ENCODE measurements at places on chromosomes 12 and 14. TPM values are rescaled to one million over a fixed set of nuclear protein-coding genes. Genes with fewer than 3 reads are reported as not detected.

The EPYC gene
- total RNA-seq: not detected

The MAPK1IP1L gene
- 39.3 TPM for total RNA-seq

The FOXN4 gene
- not detected for total RNA-seq

The MSI1 gene
- total RNA-seq: 3.7 TPM

The TM9SF1 gene
- 37.3 TPM for total RNA-seq

The SPIC gene
- total RNA-seq: not detected

The SERPINA5 gene
- total RNA-seq: 3.7 TPM

The GDF3 gene
- not detected for total RNA-seq

The ACSS3 gene
- total RNA-seq: 29.5 TPM

The BEGAIN gene
- total RNA-seq: 3.4 TPM

The TSPAN9 gene
- total RNA-seq: 32.2 TPM

The POP5 gene
- total RNA-seq: 35.6 TPM

The SAMD15 gene
- not detected for total RNA-seq

GRCh38 chr14:49879646-49880204, 13.2 kb upstream of the ARF6 start:
- no peaks in the 10 kb centered on the region for H3K27me3 ChIP-seq

GRCh38 chr12:92027701-92028440, 117.8 kb downstream of the BTG1 start:
- H3K4me1 ChIP-seq: peaks cover 30% of the 10 kb centered on the region
- no peak overlapping the region for H3K4me3 ChIP-seq
- peak overlapping the region; percentile 24 for H3K27ac ChIP-seq
- DNase-seq: no peak

- no peak for DNase-seq
- H3K4me1 ChIP-seq: no peaks in the 10 kb centered on the region
- no peak overlapping the region for H3K27ac ChIP-seq
- no peak overlapping the region for H3K4me3 ChIP-seq
Measured at GRCh38 chr12:132651444-132652100, 33.0 kb downstream of the P2RX2 start.

GRCh38 chr14:42123526-42123925, 516.9 kb downstream of the LRFN5 start:
- no peak for DNase-seq
- H3K4me1 ChIP-seq: no peaks in the 10 kb centered on the region
- H3K4me3 ChIP-seq: no peak overlapping the region

DNA sequence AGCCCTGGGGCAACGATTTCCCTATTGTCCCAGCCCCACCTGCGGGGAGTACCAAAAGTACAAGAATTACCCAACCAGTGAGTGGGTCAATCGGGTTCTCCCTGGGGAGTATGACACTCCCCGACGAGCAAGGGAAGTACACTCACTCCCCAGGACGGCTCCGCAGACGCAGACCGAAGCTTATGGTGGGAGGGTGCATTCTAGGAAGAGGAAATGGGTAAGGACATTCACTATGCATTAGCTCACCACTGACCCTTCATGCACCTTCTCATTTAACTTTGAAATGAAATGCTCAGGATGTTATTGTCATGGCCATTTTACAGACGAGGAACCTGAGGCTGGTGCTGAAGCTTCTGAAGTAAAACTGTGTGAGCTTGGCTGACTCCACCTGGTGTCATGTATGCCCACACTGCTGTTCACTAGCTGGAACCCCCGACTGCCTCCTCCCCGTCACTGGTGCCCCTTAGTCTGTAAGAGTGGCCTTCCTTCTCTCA, 45.8 kb upstream of the TMED10 start:
- H3K36me3 ChIP-seq: no peaks in the 10 kb centered on the region
- no peaks in the 10 kb centered on the region for H3K4me1 ChIP-seq
- no peak overlapping the region for H3K27ac ChIP-seq
- no peaks in the 10 kb centered on the region for H3K27me3 ChIP-seq
- H3K4me3 ChIP-seq: no peak overlapping the region

DNA sequence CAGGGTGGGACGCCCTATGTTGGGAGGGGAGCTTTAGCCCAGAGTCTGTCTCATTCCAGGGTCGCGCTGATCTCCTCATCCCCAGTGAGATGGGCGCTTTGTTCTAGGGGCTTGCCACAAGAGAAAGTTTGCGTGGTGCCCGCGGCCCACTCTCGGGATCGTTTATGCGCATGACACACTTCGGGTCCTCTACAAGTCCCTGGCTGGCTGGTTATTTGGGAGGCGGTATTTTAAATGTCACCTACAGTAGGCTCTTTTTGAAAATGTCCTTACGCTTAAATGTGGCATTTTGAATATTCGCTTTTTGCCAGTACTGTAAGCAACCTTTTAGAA, 541 bp downstream of the GOLT1B start:
- peaks cover 52% of the 10 kb centered on the region for H3K4me1 ChIP-seq
- H3K36me3 ChIP-seq: peaks cover 14% of the 10 kb centered on the region
- H3K27ac ChIP-seq: peak overlapping the region; percentile 74
- no peaks in the 10 kb centered on the region for H3K27me3 ChIP-seq

DNA sequence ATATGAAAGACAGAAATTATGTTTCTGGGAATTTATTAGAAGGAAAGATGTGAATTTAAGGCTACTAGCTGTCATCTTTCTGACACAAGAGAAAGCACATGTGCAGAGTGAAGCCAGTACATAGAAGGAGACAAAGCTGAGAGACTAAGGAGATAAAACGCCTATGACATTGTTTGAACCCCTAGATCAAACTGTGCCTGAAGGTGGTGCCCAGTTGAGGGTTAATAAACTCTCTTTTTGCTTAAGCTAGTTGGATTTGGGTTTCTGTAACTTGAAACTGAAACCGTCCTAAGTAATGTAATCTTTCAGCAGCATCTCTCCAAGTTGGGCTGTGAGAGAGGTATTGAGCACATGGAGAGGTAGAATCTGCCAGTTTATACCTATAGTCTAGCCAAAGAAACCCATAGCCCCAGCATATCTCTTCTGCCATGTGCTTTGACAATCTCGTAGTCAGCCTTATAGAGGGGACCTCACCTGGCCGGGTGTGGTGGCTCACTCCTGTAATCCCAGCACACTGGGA, 84.2 kb downstream of the LRRC74A start:
- DNase-seq: no peak
- peaks cover 29% of the 10 kb centered on the region for H3K4me1 ChIP-seq
- no peaks in the 10 kb centered on the region for H3K27me3 ChIP-seq

GRCh38 chr14:103518422-103519042, 4.1 kb downstream of the CKB start:
- H3K27me3 ChIP-seq: no peaks in the 10 kb centered on the region
- no peak overlapping the region for H3K4me3 ChIP-seq
- peak overlapping the region; percentile 90 for H3K27ac ChIP-seq

DNA sequence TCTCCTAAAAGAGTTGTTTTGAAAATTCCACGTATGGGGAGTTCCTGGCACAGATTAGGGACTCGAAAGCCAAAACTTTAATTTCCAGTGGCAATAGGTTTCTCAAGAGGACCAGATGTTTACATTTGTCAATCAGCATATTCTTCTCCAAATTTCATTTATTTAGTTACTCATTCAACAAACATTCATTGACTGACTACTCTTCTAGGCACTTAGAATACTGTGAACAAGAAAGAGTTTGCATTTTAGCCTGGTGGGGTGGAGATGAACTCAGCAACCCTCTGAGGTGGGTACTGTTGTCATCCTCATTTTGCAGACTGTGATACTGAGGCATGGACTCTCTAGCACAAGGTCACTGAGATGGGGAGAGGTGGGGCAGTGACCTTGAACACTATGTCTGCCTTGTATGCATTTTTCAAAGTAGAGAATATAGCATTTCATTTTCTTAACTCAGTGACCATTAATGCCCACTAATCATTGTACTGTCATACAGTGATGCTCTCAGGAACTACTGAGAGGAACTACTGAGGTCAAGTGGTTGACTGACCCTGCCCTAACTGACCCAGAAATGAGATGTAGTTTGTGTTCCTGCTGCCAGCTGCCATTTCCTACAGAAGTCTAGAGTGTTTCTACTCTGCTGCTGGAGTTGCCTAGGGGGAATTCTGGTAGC, 2.2 kb downstream of the L3HYPDH start:
- DNase-seq: no peak
- H3K4me3 ChIP-seq: peak overlapping the region; percentile 97
- H3K27me3 ChIP-seq: no peaks in the 10 kb centered on the region
- H3K36me3 ChIP-seq: peaks cover 5% of the 10 kb centered on the region
- peak overlapping the region; percentile 92 for H3K27ac ChIP-seq

GRCh38 chr12:46492471-46493085, 120.0 kb upstream of the SLC38A2 start:
- peak overlapping the region; percentile 2 for H3K27ac ChIP-seq
- peaks cover 37% of the 10 kb centered on the region for H3K4me1 ChIP-seq
- no peak overlapping the region for H3K4me3 ChIP-seq
- H3K36me3 ChIP-seq: no peaks in the 10 kb centered on the region

GRCh38 chr12:24408305-24408704, 458.8 kb upstream of the SOX5 start:
- H3K4me1 ChIP-seq: peaks cover 4% of the 10 kb centered on the region
- no peak overlapping the region for H3K4me3 ChIP-seq
- H3K27ac ChIP-seq: no peak overlapping the region
- DNase-seq: no peak
- no peaks in the 10 kb centered on the region for H3K36me3 ChIP-seq

DNA sequence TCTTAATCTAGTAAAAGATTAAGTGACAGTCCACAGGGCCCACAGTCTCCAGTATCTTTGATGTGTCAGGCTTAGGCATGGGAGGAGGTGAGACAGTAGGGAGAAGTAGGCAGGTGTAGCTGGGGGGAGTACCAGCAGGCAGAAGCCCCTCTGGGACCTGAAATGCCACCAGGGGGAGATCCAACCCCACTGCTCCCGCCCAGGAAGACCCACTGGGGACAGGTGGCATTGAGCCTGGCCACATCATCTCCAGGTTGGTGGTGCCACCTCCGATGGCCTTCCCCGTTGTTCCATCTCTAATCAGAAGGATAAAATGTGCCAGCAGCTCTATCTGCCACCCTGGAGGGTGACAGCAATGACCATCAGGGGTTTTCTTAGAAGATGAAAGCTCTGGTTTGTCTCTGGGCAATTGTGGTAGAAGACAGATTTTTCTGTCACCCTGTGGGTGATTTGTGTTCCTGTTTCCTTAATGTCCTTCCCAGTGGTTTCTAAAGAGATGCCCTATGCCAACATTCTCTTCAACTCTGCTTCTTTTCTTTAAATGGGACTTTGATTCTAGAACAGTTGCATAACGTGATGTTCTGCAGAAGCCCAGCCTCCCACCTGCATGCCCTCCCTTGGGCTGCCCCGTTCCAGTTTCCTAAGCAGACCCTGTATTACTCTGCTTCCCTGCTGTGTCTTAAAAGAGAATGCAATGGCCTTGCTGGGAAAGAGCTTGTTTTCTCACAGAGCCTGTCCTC, 12.3 kb upstream of the SERPINA12 start:
- no peak overlapping the region for H3K4me3 ChIP-seq
- H3K4me1 ChIP-seq: no peaks in the 10 kb centered on the region
- no peak overlapping the region for H3K27ac ChIP-seq

DNA sequence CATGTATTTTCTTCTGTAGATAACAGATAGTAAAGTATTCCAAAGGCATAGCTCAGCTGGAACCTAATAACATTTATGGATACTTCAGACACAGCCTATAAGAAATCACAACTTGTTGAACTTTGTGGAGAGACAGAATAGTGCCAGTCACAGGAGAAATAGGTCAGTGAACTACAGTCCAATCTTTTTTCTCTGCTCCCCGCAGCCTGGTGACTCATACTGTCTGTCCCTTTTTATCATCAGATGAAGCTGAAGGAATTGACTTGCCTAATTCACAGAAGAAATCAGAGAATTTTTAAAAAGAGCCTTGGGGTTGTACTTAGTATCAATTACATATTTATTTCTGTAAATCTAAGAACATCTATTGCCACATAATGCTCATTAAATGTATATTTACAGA, 222.3 kb downstream of the ALG10 start:
- no peak overlapping the region for H3K27ac ChIP-seq
- H3K27me3 ChIP-seq: no peaks in the 10 kb centered on the region
- no peaks in the 10 kb centered on the region for H3K36me3 ChIP-seq
- DNase-seq: no peak
- H3K4me3 ChIP-seq: no peak overlapping the region

DNA sequence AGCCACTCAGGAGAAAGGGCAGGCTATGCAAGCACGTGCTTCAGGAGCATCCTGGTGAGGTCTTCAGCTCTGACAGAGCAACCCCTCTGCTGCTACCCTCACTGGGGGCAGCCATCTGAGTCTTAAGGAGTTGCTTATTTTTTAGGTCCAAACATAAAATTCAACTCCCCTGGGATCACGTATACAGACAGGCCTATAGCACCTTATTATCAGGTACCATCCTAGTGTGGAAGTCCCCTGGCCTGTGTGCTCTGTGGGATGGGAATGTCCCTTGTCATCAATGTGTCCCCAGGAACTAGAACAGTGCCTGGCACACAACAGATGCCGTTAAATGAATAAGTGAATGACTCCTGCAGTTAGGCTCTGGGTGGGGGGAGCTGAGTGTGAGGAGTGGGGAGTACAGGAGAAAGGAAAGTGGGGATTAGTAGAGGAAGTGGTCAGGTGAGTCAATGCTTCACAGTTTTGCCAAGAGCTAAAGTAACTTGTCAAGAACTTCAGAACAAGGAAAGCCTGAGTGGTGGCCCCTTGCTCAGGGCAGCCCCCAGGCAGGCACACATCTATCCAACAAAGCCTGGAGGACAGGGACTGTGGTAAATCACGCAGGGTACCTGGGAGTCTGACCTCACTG, 33.5 kb downstream of the DAD1 start:
- peak overlapping the region; percentile 48 for H3K27ac ChIP-seq
- DNase-seq: no peak
- H3K4me1 ChIP-seq: peaks cover 46% of the 10 kb centered on the region
- no peak overlapping the region for H3K4me3 ChIP-seq
- no peaks in the 10 kb centered on the region for H3K36me3 ChIP-seq
- no peaks in the 10 kb centered on the region for H3K27me3 ChIP-seq

DNA sequence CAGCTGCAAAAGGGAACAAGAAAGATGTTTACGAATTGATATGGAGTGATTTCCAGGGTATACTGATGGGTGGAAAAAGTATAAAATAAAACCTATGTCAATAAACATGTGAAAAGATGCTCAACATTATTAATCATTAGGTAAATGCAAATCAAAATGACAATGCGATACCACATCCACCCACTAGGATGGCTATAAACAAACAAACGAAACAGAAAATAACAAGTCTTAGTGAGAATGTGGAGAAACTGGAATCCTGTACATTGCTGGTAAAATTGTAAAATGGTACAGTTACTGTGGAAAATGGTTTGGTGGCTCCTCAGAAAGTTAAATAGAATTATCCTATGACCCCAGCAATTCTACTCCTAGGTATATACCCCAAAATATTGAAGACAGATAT, 9.5 kb upstream of the BEST3 start:
- DNase-seq: no peak
- no peaks in the 10 kb centered on the region for H3K36me3 ChIP-seq
- H3K4me3 ChIP-seq: no peak overlapping the region
- no peaks in the 10 kb centered on the region for H3K27me3 ChIP-seq
- no peaks in the 10 kb centered on the region for H3K4me1 ChIP-seq

- no peaks in the 10 kb centered on the region for H3K27me3 ChIP-seq
- no peak overlapping the region for H3K27ac ChIP-seq
- H3K4me3 ChIP-seq: no peak overlapping the region
- H3K36me3 ChIP-seq: no peaks in the 10 kb centered on the region
- no peaks in the 10 kb centered on the region for H3K4me1 ChIP-seq
- DNase-seq: no peak
Measured at GRCh38 chr12:76745343-76745742, 18.6 kb upstream of the ZDHHC17 start.

- DNase-seq: no peak
- no peaks in the 10 kb centered on the region for H3K36me3 ChIP-seq
- no peak overlapping the region for H3K4me3 ChIP-seq
- H3K27ac ChIP-seq: no peak overlapping the region
- H3K27me3 ChIP-seq: no peaks in the 10 kb centered on the region
- H3K4me1 ChIP-seq: no peaks in the 10 kb centered on the region
Measured at GRCh38 chr12:65565601-65566560, 258.4 kb upstream of the HMGA2 start.

Measured in vagina (tissue), 2 donors.